ENCODE measurements at places on chromosomes 1 and 21.

- DNase-seq: no peak
Observed at GRCh38 chr1:156012051-156012817, 8.5 kb downstream of the SSR2 start.

GRCh38 chr1:54328066-54328636, 78.0 kb downstream of the SSBP3 start:
- no peak for DNase-seq

- no peak for DNase-seq
Observed at GRCh38 chr1:94729267-94729666, 90.9 kb upstream of the SLC44A3 start.

- DNase-seq: no peak
Observed at GRCh38 chr1:93811326-93812065, 67.5 kb downstream of the DNTTIP2 start.

GRCh38 chr1:204418174-204419063, 6.8 kb upstream of the PPP1R15B start:
- DNase-seq: no peak

GRCh38 chr1:36081926-36082485, 1.9 kb upstream of the TEKT2 start:
- no peak for DNase-seq
